Stimulated activated naive CD4-positive, alpha-beta T cell treated with Interleukin-2 at 50 U/mL for 16 hours (primary cell): ENCODE measurements at places on chromosomes 11 and 22.

DNA sequence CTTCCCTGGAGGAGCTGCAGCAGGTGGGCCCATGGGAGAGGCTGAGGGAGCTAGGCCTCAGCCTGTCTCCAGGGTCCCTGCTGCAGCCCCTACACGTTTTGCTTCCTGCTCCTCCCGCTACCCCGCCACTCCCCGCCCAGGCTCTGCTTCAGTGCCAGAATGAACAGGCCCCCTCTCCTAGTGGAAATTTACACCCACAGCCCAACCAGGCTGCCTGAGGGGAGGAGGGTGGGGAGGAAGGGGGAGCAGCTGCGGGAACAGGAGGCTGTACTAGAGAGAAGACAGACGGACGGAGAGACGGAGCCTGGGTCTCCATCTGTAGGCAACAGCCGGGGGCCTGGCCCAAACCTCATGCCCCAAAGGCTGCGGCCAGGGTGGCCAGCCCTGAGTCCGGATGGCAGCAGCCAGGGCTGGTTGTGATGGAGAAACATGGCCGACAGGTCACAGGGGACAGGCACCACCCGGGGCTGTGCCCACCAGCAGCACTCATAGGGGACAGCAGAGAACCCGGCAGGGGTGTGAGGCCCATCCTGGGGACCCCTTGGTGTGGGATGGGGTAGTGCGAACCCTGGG, 20.6 kb downstream of the FLRT1 start:
- DNase-seq: no peak

- peak; percentile 18 for DNase-seq
These were observed 52.9 kb upstream of the RTL6 start for GRCh38 chr22:44550711-44551491.

- no peak for DNase-seq
These were observed 7.2 kb upstream of the IL18BP start for GRCh38 chr11:71991494-71991893.

DNA sequence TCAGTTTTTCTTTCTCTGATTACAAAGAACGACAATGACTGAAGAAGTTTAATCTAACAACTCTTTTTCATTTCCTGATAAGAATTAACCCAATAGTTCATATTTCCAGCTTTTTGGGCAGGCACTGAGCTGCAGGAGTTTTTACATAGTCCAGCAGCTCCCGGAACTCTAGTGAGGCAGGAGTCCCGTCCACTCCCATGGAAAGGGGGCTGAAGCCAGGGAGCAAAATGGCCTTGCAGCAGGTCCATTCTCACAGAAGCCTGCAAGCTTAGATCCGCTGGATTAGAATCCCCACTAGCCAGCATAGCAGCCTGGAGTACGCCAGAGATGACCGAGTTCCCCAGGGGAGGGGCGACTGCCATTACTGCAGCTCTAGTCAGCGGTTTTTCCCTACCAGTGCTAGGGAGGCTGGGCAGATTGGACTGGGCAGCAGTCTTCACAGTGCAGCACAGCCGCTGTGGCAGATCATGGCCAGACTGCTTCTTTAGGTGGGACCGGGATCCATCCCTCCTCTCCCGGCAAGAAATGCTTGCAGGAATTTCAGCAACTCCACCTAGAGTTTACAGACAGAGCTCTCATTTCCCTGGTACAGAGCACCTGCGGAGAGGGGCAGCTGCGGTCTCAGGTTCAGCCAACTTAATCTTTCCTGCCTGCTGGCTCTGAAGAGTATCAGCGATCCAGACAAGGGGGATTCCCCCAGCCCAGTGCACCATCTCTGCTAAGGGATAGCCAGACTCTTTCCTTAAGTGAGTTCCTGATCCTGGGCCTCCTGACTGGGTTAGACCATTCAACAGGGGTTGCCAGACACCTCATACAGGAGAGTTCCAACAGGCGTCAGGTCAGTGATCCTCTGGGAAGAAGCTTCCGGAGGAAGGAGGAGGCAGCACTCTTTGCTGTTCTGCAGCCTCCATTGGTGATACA, 742 bp upstream of the CASP4 start:
- DNase-seq: no peak

- DNase-seq: no peak
These were observed 735.5 kb upstream of the API5 start for GRCh38 chr11:42576318-42576717.

- no peak for DNase-seq
These were observed 9.3 kb upstream of the LRP5 start for GRCh38 chr11:68303083-68303482.

DNA sequence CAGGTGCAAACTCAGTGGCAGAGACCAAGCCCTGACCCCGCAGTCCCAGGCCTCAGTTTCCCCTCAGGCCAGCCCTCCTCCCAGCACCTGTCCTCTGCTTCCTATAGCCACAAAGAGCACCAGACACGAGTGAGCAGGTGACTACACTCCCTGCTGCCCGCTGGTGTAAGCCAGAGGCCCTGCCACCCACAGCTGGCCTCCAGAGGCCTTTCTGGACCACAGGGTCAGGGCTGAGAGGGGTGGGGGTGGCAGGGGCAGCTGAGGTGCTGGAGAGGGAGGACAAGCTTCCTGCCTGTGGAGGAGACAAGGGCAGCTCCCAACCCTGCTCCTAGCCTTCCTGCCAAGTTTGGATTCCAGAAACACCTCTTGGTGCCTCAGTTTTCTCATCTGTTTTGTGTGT, 31.3 kb upstream of the WNT7B start:
- DNase-seq: no peak

GRCh38 chr22:36351921-36352802, 35.6 kb downstream of the MYH9 start:
- no peak for DNase-seq

DNA sequence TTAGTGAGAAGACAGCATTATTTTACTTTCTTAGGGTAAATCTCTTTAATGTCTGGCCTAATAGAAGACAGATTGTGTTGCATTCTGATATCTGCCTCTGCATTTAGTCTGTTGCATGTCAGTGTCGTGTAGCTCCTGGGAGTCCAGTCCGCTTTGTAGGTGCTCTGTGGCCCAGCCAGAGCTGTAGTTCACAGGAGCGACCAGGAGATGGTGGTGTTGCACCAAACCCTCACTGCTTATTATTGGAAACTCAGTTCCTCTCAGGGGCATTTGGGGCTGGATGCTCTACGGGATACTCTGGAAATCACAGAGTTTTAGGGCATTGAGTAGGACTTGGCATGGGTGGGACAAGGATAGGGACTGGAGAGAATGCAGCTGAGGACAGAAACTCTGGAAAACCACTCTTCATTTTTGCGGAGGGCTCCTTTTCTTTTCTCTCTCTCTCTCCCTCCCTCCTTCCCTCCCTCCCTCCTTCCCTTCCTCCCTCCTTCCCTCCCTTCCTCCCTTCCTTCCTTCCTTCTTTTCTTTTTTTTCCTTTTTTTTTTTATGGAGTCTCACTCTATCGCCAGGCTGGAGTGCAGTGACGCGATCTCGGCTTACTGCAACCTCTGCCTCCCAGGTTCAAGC, 21.7 kb downstream of the MIAT start:
- peak; percentile 59 for DNase-seq

GRCh38 chr11:40099426-40100161, 1359.9 kb downstream of the LRRC4C start:
- no peak for DNase-seq

GRCh38 chr11:123429336-123429735, 733 bp upstream of the GRAMD1B start:
- no peak for DNase-seq

GRCh38 chr11:93608364-93608763, 53.1 kb upstream of the CEP295 start:
- DNase-seq: no peak

DNA sequence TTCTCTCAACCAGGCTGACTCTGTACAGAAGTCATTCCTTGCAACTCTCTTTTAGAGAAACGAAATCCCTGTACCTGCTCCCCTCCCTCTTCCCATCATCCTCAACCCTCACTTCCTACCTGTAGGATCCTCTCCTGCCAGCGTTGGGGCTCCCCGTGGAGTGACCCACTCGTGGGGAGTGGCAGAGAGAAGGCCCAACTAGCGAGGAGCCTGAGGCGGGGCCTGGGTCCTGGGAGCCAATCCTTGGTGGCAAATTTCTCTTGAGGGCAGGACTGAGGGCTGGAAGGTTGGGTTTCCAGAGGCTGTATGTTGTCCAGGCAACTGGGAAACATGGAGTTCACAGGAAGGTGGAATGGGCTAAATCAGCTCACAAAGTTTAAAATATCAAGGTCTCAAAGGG, 10.4 kb downstream of the NHERF4 start:
- no peak for DNase-seq

DNA sequence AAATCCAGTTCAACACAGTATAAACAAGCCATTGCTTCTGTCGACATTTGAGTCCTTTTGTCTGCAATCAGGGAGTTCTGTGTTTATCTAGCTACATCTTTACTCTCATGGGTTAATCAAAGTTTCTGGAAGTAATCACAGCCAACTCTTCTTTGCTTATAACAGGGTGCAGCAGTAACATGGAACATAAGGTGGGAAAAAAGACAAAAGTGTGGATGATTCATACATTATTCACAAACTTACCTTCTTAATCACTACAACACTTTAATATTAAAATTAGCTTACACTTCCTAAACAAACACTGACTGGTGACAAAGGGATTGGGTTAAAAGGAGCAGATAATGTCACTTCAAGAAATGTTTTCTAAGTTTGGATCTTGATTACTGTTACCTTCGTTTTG, 44.7 kb downstream of the SNX19 start:
- no peak for DNase-seq

- no peak for DNase-seq
These were observed 154.1 kb downstream of the MYO18B start for GRCh38 chr22:25896098-25896497.

- no peak for DNase-seq
These were observed 29.2 kb downstream of the GUCY1A2 start for GRCh38 chr11:106989078-106989455.

DNA sequence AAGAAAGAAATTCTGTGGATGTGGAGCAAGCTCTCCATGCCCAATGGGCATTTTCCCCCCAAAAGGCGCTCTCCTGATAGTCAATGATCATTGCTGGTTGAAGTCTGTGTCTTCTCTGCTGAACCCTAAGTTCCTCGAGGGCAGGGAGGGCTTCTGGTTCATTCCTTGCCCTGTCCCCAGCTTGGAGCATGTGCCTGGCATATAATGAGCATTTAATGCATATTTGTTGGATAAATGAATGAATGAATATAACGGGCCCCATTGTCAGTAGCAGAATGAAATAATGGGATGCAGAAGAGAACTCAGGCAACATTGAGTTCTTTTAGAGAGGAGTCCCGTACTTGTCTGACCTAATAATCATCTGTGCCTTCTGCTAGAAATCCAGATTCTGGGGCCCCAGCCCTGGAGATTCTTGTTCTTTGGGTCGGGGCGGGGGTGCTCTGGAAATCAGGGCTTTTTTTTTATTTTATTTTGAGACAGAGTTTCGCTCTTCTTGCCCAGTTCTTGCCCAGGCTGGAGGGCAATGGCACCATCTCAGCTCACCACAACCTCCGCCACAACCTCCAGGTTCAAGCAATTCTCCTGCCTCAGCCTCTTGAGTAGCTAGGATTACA, 64.4 kb downstream of the CD82 start:
- no peak for DNase-seq

- peak; percentile 46 for DNase-seq
These were observed 11.9 kb downstream of the CRTAM start for GRCh38 chr11:122850076-122850631.

GRCh38 chr11:127049486-127049885, 48.9 kb upstream of the KIRREL3 start:
- no peak for DNase-seq

GRCh38 chr11:112113539-112114457, 27.1 kb downstream of the SDHD start:
- no peak for DNase-seq

GRCh38 chr11:69995697-69996096, 82.4 kb upstream of the ANO1 start:
- DNase-seq: no peak

DNA sequence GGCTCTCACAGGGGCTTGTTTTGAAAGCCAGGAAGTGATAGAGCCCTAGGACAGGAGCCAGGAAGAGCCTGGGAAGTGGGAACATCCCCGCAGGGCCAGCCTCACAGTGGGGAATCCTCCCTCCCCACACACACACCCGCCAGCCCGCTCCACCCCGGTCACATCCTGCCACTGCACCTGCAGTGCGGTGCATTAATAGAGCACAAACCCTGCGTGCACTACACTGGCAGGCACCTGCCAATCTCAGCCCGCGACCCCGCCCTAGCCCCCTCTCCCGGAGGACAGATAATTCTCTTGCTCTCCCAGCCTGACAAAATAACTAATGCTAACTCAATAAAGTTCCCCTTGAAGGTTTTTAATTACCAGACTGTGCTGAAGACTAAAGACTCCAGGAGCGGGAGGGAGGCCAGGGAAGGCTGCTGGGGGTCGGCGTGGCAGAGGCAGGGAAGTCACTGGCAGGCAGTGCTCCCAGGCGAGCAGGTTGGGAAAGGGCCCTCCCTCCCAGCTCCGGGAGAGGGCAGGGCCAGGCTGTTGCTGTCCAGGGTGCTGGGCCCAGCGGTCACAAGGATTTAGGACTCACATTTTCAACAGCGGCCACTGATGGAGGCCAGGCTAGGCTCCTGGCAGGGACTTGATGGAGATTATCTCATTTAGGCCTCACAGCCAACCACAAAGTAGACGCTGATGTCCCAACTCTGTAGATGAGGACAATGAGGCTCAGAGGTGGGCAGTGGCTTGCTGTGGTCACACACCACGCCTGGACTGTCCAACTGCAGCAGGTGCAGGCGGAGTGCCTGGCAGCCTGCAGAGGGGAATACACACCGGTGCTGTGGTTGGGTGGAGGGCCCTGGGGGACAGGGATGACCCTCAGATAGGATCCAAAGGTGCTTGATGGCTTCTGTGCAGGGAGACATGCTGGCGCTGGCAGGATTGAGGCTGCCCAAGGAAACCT, 23.9 kb upstream of the TCF20 start:
- DNase-seq: no peak

DNA sequence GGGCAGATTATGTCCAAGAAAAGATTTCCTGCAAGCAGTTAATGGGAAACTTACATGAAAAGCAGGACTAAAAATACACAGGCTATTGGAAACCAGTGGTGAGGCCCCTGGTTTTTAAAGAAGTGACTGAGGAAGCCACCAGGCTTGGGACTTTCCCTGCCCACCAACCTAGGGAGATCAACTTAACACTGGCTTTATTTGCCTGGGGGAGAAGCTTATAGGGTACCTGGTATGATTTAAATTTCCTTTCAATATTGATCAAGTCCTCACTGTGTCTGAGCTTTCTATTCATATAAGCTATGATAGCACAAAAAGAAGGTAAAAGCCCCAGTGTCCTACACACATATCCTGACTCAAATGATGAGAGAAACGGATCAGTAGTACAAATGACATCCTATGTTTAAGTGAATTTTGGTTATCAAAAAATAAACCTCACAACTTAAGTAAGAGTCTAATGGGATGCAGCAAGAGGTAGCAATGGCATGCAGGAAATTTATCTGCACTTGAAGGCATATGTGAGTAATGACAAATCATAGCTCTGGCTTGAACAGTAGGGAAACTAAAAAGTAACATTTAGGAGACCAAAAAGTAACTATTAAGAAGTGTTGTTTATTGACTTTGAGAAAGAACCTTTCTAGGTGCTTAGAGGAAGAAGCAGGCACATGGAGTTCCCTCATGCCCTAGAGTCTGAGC, 85.3 kb downstream of the GAB2 start:
- no peak for DNase-seq

- DNase-seq: no peak
These were observed 50.5 kb upstream of the ADA2 start for GRCh38 chr22:17269607-17270261.
